ENCODE measurements at places on chromosomes 6 and 20.

GRCh38 chr6:151399679-151400078 lies 8.3 kb upstream of the ZBTB2 start:
- DNase-seq: no peak

DNA sequence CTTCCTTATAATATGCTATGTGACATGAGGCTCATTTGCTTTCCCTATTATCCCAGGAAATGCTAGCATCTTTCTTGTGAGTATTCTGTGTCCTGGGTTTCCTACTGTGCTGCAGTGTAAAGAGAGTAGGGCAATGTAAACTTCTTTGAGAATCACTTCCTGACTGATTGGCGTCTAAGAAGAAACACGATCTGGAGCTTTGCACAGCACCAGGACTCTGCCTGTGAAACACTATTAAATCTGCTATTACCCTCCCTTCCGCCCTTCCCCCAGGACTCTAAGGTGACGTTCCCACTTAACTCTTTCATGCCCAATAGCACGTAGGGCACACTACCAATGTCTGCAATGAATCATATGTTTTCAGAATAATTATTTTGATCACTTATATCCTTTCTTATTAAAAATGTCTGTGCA lies 607.3 kb upstream of the CITED2 start:
- no peak for DNase-seq

DNA sequence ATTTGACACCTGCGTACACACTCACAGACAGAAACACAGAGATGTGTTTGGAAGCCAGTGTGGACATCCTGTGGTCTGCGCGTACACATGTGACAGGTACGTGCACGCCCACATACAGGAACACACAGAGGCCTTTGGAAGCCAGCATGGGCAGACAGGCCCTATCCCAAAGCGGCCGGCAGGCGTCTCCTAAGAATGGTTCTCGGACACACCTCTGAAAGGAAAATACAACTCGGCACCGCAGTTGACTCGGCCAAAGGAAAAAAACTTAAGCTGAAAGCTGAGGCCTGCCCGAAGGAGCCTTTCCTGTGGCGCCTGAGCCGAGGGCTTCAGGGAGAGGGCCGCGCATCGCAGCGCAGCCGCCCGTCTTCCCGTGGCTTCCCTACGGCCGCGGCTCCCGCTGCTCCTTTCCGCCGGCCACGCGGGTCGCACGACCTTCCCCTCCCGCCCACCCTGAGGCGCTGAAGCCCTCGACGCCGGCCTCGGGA lies 1.4 kb upstream of the CEP43 start:
- peak; percentile 41 for DNase-seq

DNA sequence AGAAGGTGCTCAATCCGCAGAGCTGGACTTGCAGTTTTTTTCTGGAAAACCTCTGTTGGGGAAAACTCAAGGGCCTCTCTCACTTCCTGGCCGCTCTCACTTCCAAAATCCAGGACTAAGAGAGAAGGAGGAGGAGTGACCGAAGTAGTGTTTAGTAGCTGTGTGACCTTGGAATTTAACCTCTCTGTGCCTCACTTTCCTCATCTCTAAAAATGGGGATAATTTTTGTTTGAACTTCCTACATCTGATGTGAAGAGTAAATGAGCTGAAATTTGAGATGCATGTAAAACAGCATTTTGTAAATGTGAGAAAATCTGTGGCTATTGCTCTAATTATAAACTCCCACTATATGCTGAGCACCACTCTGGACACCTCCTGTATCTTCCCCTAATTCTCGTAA lies 5.1 kb downstream of the SLC13A3 start:
- no peak for DNase-seq

DNA sequence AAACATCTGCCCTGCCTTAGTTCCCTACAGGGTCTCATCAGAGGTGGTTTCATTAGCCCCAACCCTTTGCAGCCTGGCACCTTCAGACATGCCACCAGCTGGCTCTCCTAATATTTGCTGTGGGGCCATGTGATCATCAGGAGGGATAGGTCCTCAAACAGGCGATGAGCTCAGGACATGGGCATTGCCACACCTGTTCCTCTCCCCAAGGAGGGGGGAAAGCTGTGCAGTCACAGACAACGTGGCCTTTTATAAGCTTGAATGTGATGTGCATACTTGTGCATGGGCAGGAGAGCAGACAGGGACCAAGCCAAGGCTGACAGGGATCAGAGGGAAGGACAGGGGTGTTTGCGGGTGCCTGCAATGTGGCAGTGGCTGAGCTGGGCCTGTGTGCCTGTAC lies 78.8 kb upstream of the ZNFX1 start:
- no peak for DNase-seq

DNA sequence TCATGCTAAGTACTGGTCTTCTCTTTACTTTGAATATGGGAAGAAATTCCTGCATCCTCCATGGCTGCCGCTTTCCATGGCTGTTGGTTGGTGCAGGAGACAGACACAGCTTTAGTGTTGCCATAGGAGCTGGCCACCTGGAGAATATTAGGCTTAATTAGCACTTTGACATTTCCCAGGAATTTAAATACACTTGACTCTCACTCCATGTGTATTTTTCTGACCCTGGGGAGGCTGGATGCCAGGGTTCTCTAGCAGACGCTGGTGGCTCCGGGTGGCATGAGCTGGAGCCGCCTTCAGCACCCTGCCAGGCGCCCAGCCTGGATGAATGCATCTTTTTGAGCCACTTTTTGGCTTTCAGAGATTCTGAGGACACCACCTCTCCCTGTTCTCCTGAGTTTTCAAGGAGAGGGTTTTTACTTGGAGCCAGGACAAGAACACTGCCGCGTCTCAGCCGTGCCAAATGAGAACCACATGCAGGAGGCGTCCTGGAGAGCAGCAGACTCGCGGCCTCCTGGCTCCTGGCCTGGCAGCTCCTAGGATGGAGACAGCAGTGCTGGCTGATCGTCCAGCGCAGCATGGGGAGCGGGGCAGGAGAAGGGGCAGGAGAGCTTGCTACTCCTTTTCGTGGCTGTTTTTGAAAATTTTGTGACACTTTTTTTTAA lies 258.8 kb downstream of the SMOC2 start:
- DNase-seq: no peak

GRCh38 chr6:145844933-145845540 lies 30.4 kb upstream of the FBXO30 start:
- no peak for DNase-seq

- no peak for DNase-seq
These were observed 96.3 kb downstream of the ASXL1 start for GRCh38 chr20:32454164-32455145.

DNA sequence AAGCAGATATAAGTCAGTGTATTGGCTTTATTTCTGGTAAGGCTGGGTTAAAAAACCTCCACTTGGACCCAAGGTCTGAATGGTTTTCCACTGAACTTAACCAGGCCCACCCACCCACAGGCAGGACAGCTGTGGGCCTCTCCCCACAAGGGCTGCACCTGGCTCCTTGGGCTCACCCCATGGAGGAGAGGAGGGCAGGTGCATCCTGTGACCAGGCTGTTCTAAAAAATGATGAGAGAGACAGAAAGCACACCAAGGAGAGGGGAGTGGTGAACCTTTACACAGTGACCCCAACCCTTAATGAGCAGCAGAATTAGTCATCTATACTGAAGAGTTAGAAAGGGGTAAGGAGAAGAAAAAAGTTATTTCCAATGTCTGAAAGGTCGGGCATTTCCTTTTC lies 34.5 kb upstream of the DUSP22 start:
- no peak for DNase-seq
